NCI-H187 treated with DMSO at 0.1 percent for 48 hours (cell line): ENCODE measurements at places on chromosomes 12 and 14.

GRCh38 chr14:73594491-73594890, 2.8 kb downstream of the ACOT4 start:
- DNase-seq = no peak

- no peak for DNase-seq
Observed at GRCh38 chr12:10016881-10017280, 6.5 kb downstream of the CLEC12B start.

DNA sequence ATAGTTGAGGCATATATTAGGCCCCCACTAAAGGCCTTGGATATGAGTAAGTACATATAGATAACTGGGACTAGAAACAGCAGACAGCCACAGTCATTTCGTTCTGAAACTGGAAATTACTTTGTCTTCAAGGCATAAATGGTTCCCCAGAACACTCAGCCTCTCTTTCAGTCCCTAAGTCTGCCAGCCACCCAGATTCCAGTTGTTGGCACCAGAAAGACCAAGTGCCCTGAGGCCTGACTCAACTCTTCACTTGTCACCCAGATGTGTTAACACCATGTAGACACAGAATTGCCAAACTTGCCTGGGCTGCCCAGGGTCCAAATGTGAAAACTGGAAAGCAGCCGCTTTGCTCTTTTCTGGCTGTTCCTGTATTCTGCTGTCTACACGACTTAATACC, 3.0 kb upstream of the LGALS3 start:
- DNase-seq = no peak

GRCh38 chr12:119659289-119659897, 8.5 kb upstream of the PRKAB1 start:
- peak; percentile 10 for DNase-seq

- peak; percentile 69 for DNase-seq
Observed at GRCh38 chr14:85873006-85873405, 343.1 kb downstream of the FLRT2 start.

- DNase-seq = no peak
Observed at GRCh38 chr12:84730561-84731162, 181.9 kb downstream of the SLC6A15 start.

- DNase-seq = no peak
Observed at GRCh38 chr12:103247531-103247930, 248.2 kb downstream of the C12orf42 start.

DNA sequence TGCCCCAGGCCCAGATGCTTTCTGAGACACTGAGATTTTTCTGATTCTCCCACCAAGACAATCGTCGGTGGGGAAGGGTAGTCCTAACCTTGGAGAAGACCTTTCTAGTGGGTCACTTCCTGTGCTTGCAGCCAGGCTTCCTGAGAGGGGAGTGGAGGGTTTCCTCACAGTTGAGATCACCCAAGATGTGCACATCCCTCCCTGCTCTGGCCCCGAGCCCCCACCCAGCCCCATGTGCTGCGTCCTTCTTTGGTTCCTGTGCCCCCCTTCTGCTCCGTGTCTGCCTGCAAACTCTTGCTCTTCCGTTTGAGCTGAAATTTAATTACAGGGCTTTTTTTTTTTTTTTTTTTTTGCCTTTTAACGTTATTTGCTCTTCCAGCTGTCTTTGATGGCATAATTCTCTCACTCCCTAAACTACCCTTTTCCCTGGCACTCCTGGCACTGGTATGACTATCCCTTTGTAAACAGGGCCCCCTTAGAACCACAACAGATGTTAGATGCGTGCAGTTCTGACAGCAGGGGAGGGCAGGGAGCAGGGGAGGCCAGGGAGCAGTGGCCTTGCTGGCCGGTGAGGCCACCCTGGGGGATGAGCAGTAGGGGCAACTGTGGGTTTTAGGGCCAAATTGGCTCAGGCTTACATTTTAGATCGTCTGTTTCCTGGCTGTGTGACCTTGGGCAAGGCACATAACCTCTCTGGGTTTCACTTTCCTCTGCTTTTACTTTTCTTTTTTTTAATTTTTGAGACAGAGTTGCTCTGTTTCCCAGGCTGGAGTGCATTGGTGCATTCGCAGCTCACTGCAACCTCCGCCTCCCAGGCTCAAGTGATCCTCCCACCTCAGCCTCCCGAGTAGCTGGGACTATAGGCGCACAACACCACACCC, 144.5 kb downstream of the PHETA1 start:
- DNase-seq = no peak

DNA sequence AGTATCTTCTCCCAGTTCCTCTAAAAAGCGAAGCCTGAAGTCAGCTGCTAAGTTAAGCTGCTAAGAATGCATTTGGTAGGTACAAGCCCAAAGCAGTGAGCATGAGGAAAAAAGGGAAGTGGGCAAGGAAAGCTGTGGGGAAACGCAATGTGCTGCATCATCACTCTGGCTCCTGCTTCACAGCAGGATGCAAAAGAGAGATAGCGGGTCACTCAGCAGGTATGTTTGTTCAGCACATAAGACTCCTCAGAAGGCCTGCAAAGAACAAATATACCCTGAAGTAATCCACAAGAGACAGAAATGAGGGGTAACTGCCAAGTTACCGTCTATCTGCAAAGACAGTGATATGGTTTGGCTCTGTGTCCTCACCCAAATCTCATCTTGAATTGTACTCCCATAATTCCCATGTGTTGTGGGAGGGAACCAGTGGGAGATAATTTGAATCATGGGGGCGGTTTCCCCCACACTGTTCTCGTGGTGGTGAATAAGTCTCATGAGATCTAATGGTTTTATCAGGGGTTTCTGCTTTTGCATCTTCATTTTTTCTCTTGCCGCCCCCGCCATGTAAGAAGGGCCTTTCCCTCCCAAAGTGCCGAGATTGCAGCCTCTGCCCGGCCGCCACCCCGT, 127.4 kb upstream of the EGLN3 start:
- DNase-seq = no peak

DNA sequence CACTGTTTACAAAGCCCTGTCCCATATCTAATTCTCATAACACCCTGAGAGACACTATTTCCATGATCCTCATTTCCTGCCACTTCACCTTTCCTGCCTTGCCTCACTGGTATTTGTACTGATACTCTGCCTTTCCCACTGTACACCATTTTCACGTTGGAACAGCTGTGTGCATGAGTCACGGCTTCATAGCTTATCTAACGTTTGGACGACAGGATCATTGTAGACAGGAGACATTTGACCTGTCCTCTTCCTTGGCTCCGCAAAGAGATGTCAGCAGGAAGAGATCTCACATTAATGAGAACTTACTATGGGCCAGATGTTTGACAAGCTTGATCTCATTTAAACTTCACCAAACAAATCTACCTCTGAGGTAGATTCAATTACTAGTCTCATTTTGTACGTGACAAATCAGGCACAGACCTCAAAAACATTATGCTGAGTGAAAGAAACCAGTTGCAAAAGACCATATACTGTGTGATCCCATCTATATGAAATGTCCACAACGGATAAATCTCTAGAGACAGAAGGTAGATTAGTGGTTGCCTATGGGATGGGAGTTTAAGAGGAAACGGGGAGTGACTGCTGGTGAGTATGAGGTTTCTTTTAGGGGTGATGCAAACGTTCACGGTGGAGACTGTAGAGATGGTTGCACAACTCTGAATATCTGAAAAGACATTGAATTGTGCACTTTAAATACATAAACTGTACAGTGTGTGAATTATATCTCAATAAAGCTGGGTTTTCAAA, 71.2 kb downstream of the KCNK13 start:
- no peak for DNase-seq

GRCh38 chr14:21106498-21107282, 5.8 kb downstream of the TMEM253 start:
- DNase-seq = peak; percentile 35

DNA sequence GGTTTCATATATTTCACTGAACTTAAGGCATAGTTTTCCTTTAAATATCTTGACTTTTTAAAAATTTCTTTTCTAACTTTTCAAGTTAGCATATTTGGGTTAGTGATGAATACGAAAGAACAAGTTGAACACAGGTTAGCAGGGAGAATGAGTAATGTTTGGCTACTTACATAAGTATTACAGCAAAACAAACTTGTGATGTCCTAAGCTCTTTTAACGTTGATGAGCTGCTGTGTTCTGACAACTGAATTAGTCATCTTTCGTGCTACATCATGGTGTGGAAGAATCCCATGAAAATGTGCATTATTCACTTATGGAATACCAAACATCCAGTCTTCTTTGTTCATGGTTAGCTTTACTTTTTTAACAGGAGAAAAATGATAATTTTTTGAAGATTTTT, 36.3 kb upstream of the PDZRN4 start:
- no peak for DNase-seq

GRCh38 chr12:29448157-29448556, 49.3 kb downstream of the OVCH1 start:
- no peak for DNase-seq

GRCh38 chr12:9346866-9347327, 138.7 kb upstream of the PZP start:
- DNase-seq = no peak

GRCh38 chr12:93200291-93200917, 177.3 kb upstream of the NUDT4 start:
- no peak for DNase-seq
